ENCODE measurements at places on chromosomes 5 and 9.
A peak's percentile ranks its signal among the peaks of the same experiment; 100 is the strongest.

- DNase-seq: no peak
Measured at GRCh38 chr9:126146254-126147145, 180.1 kb upstream of the MVB12B start.

DNA sequence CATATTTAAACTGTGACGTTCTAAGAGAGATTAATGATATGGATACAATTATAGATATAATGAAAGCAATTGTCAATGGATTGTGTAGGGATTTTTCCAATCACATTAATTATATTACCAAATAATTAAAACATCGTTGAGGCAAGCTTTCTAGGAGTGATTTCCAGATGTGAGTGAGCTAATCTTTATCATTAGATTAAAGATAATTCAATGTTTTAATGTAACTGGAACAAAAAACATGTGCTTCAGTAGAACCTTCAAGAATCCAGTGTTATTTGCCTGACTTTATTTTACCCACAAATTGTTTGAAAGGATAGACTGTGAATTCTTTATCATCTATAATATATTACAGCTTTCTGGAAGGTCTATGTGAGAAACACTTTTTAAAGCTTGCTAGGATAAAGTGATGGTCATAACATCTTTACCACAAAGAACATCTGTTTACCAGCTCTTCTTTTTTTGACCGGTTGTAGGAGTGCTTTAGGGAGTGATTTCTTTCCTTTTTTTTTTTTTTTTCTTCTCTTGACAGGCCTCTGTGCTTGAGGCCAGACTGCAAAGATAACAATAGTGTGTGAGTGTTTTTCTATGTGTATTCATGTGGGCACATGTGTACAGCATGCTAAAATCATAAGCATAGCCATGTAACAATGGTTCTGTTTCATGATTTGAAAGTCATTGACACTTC, 35.0 kb downstream of the SNCAIP start:
- DNase-seq: no peak

- DNase-seq: no peak
Measured at GRCh38 chr5:72503888-72504491, 3.2 kb downstream of the ZNF366 start.

- no peak for DNase-seq
Measured at GRCh38 chr5:88826646-88827585, 56.1 kb downstream of the MEF2C start.

DNA sequence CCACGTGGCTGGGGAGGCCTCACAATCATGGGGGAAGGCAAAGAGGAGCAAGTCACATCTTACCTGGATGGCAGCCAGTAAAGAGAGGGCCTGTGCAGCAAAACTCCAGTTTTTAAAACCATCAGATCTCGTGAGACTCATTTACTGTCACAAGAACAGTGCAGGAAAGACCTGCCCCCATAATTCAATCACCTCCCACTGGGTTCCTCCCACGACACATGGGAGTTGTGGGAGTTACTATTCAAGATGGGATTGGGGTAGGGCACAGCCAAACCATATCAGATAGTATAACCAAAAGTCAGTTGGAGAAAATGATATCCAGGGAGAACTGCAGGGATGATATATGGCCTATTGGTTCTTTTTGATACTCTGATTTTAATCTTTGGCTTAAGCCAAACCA, 10.0 kb upstream of the CAVIN4 start:
- no peak for DNase-seq

DNA sequence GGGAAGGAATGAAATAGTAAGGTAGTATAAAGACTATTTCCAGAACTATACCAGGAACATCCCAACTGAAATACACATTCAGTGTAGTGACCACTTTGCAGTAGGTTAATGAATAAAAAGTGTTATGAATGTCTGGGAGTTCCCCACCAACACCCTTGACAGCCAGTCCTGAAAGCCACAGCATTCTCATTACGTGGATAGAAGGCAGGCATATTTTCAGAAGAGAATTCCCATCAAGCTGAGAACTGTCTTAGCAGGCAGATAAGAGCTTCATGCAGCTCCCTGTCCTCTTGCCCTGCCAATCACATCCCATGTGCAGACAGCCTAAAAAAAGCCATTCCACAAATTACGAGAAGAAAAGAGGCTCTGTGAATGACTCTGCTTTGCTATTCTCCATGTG, 695.0 kb downstream of the DTWD2 start:
- no peak for DNase-seq

GRCh38 chr9:105245891-105246161, 1.4 kb downstream of the SLC44A1 start:
- DNase-seq: no peak

DNA sequence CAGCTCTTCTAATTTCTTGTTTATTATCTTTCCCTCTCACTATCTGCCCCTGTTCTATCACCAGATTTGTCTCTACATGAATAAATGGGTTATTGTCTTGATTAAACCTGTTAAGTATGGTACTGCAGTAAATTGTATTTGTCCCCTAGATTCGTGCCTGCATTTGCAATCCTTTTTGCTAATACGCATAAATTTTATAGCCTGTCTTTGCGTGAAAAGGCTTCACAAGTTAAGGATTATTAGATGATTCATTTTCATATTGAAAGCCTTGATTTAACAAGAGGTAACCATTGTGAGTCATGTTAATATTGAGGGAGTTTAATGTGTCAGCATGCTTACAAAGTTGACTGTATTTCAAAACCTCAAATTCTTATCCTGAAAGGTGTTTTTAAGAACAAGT, 204.6 kb downstream of the PCSK1 start:
- DNase-seq: peak; percentile 79

- DNase-seq: no peak
Measured at GRCh38 chr9:132366481-132366880, 11.7 kb upstream of the SETX start.

- DNase-seq: no peak
Measured at GRCh38 chr5:7453947-7454346, 58.0 kb downstream of the ADCY2 start.

DNA sequence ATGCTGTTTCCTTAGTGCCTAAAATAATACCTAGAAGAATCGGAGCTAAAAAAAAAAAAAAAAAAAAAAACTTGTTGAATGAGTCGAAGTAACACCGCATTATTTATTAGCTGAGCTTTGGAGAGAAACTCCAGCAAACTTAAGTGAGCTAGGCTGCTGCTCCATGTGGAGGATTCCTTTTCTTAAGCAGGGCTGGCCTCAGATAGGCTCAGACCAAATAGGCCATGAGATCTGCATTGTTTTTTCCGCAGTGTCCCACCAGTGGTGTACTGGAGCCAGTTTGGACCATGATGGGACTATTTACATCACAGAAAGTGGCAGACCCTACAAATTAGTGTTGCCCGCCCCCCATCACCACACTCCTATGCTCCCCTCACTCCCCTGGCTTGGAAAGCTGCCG, 341.4 kb downstream of the DTWD2 start:
- DNase-seq: no peak

- no peak for DNase-seq
Measured at GRCh38 chr9:137048655-137049543, 2.9 kb upstream of the NPDC1 start.

DNA sequence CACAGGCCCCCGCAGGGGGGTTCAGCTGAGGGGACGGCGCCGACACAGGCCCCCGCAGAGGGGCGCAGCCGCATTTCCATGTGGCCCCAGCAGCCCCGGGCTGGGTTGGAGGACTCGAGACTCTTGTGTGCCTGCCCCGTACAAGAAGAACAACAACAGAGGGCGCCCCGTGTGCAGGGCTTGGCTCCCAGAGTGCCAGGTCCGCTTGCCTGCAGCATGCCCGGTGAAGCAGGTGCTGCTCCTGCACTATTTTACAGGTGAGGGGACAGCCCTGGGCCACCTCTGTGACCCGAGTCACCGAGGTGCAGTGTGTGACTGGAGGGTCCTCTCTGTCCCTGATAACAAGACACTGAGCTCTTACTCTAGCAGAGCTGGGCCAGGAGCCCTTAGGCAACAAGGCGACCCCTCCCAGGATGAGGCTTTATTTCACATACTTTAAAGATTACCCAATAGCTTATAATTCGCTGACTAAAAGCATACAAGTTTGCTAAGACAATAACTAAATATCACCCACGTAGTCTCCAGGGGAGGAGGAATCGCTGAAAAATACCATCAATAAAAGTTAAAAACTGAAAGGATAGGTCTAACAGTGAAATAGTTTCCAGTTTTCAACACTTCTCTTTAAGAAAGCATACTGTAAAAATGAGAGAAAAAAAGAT, 41.7 kb upstream of the SLC9A3 start:
- DNase-seq: no peak

DNA sequence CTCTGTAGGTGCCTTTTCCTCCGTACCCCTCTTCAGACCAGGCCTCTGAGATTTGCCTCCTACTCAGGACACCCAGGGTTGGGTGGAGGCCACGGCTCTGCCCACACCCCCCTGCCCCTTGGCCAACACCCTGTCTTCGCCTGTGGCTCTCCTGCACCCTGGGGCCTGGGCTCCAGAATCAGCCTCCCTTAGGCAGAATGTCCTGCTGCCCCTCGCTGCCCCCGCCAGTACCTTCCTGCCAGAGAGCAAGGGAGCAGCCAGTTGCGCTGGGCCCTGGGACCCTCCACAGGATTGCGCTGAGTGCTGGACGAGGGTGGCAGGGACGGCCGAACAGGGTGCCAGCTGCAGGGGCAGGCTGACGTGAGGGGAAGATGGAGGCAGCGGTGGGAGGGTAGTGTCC, 53.5 kb downstream of the COL5A1 start:
- no peak for DNase-seq

GRCh38 chr9:77879437-77879943, 152.1 kb downstream of the GNAQ start:
- no peak for DNase-seq

- no peak for DNase-seq
Measured at GRCh38 chr5:112077180-112077579, 320.2 kb upstream of the NREP start.

- no peak for DNase-seq
Measured at GRCh38 chr5:143737062-143737461, 74.9 kb upstream of the HMHB1 start.

DNA sequence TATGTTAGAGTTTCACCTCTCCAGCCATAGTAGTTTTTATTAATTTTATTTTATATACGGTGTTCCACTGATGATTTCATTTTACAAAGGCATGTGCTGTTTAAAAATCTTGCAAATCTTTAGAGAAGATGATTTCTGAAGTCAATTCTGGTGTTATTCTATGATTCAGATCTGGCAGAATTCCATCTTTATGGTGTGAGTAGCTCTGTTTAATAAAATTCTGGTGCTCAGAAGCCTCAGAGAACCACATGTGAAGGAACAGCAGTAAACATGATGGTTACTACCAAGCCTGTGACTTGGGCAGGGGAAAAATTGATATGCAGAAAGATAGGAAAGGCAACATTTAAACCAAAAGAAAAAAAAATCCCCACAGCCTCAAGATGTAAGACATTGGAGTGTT, 299.7 kb downstream of the NPR3 start:
- DNase-seq: no peak

GRCh38 chr9:23554686-23555085, 271.4 kb downstream of the ELAVL2 start:
- DNase-seq: no peak

DNA sequence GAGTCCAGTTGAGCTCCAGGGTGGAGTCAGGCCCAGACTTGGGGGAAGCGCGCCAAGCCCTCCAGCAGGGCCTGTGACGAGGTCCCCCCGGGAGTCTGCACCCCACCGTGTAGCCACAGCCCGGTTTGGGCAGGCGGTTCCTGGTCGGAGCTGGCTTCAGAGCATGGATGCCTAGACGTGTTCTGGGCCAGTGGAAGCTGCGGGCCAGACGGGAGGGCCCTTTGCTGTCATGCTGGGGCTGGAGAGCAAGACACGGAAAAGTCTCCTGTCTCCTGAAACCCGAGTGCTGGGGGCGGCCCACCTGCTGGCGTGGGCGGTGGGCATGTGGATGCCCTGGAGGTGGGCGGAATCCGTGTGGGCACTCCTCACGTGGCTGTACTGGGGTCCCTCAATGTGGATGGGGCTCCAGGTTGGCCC, 1.9 kb downstream of the GPSM1 start:
- no peak for DNase-seq

DNA sequence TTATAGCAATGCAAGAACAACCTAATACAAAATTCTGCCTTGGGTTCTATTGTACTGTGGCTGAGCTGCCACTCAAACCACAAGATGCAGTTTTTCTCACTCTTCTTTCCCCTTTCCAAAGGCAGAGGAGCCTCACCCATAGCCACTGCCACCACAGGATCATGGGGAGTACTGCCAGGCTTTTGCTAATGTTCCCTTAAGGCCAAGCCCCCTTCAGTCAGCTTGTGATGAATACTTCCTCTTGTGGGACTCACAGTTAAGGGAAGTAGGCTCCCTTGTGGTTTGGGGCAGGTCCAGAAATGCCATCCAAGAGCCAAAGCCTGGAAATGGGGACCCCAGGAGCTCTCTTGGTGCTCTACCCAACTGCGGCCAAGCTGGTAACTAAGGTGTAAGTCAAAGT, 258.7 kb downstream of the SPATA31D1 start:
- DNase-seq: no peak

DNA sequence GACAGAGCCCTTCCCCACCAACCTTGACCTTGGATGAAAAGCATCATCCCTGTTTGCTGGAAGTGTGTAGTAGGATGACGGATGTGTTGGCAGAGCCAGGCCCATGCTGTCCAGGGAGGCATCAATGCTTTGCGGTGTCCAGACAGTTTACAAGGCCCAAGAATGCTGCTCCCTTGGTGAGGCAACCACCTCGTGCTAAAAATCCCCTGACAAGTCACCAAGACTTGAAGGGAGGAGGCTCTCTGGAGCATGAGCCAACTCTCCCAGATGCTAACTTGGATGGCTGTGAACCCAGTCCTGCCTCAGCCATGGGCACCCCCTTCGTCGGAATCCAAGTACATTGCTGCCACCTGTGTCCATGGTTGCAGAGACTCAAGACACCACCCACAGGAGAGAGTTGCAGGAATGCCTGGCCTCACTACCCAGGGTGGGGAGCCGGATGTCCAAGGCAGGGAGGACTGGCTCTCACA, 9.5 kb upstream of the NKD2 start:
- DNase-seq: no peak

GRCh38 chr9:111807197-111807596, 12.5 kb upstream of the SHOC1 start:
- DNase-seq: no peak

DNA sequence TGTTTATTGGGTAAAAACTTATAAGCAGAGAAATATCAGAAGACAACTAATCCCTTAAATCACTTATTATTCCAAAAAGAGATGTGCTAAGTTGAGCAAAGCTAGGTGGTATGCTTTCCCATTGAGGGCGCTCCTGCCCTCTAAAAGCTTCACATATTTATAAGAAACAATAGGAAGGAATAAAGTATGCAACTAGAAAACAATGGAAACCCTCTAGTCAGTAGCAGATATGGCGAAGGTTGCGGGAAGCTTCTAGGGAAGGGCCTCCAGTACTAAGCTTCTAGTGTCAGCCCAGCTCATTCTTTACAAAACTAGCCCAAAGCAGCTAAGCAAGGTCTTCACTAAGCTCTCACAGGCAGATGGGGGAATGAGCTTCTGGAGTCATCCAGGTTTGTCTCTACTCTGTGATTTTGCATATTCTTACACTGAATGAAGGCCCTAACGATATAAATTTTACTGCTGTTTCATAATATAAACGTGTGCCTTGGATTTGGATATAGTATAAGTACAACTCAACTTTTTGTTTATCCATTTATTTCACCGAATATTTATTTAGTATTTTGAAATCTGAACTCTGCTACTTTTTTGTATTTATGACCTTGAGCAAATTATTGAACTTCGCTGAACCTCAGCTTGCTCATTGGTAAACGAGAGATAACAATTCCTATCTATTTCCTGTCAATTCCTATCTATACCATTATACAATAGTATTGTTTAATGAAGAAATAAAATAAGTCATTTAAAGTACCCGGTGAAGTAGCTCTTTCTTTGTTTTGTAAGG, 571.4 kb downstream of the ELAVL2 start:
- no peak for DNase-seq
